ENCODE measurements at places on chromosomes 1 and 21.

GRCh38 chr1:235649368-235650163 lies at the start of gene GNG4:
Gene GNG4, minus strand, starts transcription at chr1:235649784. Its CDS starts 65,946 bp downstream, at chr1:235583838.
- DNase-seq = no peak

DNA sequence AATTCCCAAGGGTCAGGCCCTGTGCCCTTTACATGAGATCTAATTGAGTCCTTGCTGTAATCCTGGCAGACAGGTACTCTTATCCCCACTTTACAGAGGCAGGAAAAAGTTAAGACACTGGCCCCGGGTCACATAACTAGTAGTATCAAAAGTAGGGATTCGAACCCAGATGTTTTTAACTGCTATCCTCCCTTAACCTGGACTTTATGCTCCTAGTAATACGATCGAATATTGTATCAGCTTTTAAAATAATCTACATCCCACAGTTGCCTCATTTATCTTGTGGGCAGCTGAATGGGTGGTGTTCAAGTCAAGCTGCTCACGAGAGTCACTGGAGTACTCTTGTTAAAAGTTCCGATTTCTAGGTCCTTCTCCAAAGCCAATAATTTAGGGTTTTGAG lies 25.5 kb upstream of the TMEM51 start:
- no peak for DNase-seq

DNA sequence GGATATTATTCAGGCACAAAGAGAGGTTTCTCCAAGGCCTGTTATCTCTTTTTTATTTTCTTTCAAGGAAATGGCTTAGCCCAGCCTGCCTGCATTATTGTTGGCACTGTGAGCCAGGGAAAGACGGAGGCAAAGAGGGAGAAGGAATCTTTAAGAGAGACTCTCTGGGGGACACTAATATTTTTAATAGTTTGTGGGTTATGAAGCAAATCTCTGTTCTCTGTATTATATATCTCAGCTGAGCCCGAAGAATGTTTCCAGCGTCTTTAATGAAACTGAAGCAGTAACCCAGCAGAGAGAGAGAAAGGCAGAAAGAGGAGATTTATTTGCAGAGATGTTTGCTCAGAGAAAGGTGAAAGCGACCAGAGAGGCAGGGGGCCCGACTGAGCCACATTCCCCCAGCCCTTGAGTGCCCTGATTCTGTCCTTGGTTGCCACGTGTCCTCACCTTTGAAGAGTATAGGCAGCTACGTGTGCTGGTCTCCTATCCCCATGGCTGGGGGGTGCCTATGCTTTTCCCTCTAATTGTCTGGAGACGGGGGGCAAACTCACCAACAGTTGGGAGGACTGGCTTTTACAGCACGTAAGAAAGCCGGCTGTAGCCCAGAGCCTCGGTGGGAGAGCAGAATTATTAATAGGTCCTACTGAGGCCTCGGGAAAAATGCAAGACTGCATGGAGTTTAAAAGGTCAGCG lies 166.4 kb downstream of the TRABD2B start:
- no peak for DNase-seq

GRCh38 chr1:112575154-112575804 lies 43.7 kb downstream of the ST7L start:
- DNase-seq = no peak

DNA sequence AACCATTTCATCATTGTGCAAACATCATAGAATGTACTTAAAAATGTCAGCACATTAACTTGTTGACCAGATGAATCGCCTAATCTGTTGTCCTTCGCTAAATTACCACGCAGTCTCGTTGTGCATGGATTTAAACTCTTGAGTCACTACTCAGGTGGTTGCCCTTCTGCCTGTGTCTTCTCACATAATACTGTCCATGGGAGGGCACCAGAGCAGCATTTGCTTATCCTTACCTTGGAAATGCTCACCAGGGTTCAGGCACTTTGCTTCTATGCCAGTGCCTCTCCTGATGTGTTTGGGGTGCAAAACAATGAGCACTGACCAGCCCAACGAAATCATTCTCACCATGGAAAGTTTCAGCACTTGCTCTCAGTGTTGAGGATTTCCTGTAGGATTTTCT lies 559.9 kb downstream of the RWDD3 start:
- DNase-seq = no peak

- no peak for DNase-seq
Observed at GRCh38 chr1:19009882-19010321, 53.4 kb upstream of the IFFO2 start.

GRCh38 chr1:29123887-29124365 lies at the start of gene TMEM200B:
Gene TMEM200B, minus strand, starts transcription at chr1:29123903. Its CDS starts 2,075 bp downstream, at chr1:29121828.
- no peak for DNase-seq

DNA sequence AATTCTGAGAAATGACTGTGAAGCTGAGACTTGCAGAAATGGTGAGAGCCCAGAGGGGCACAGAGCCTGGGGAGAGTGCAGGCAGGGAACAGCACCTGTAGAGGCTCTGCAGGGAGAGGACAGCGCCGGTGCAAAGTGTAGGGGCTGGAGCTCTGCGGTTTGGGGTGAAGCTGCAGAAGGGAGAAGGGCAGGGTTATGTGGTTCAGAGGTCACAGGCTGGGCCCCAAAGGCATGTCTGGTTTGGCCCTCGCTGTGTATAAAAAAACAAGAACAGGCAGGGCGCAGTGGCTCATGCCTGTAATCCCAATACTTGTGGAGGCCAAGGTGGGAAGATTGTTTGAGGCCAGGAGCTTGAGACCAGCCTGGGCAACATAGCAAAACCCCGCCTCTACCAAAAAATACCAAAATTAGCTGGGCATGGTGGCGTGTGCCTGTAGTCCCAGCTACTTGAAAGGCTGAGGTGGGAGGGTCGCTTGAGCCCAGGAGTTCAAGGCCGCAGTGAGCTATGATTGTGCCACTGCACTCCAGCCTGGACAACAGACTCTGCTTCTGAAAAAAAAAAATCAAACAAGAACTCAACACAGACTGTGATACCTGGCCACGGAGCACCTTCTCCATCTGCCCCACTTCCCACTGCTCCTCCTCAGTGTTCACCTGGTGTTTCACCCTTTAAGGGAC lies 29.1 kb downstream of the SERINC2 start:
- no peak for DNase-seq

DNA sequence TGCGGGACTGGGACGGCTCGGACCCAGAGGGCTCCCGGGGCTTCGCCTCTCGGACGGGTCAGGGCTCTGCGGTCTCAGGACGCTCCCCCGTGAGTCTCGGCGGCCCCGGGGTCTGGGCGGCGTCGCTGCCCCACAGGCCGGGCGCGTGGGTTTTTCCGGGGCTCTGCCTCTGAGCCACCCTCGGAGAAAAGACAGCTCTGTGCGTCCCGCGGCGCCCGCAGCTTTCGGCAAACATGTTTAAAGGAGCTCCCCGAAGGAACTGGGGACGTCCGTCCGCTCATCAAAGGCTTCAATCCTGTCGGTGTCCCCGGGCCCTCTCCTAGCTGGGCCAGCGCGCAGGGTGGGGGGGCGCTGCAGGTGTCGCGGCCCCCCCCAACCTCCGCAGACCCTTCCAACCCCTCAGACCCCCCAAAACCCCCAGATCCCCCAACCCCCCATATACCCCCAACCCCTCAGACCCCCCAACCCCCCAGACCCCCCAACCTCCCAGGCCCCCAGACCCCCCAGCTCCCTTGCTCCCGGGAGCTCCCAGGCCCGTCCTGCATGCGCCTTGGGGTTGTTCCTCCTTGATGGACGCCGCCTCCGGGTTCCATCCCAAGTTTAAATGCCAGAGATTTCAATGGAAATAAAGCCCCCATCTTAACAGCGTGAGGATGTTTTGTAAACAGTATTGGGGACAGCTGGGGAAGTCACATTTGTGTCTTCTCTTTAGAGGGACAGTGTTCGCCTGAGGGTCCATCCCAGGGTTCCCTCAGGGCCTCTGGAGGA lies 996 bp upstream of the C1orf159 start:
- no peak for DNase-seq

GRCh38 chr1:151945725-151946722 lies 36.7 kb upstream of the THEM4 start:
- DNase-seq = no peak

DNA sequence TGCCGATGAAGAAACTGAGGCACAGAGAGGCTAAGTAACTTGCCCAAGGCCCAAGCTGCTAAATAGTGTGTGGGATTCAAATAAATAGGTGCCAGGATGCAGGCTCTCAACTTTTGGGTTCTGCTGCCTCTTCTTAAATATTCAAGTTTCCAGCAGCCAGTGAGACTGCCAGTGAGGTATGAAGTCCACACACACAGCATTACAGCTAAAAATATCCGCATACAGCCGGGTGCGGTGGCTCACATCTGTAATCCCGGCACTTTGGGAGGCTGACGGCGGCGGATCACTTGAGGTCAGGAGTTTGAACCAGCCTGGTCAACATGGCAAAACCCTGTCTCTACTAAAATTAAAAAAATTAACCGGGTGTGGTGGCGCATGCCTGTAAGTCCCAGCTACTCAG lies 78.4 kb upstream of the DIRAS3 start:
- no peak for DNase-seq

DNA sequence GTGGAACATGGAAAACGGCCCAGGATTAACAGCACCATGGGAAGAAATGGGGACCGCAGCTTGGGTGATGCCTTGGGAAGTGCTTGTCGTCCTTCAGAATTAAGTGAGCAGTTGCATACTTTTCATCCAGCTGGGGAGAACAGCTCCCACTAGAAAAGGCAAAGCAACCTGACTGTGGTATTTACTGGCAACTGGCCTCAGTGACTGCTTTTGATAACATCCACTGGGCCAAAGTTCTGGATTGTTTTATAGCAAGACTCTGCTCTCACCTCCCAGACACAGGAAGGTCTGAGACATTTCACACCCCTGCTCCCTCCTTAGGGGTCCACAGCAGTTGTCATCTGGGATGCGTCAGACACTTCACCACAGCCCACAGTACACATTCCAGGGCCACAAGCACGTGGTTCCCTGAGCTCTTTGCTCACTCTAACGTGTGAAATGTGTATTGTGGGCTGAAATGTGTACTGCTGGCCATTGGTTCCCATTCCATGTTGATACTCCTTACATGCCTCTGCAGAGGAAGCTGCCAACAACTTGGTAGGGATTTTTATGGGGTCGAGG lies 6.6 kb downstream of the PAPPA2 start:
- no peak for DNase-seq

GRCh38 chr1:60952612-60953111 lies 129.7 kb upstream of the NFIA start:
- no peak for DNase-seq

GRCh38 chr1:37031429-37031828 lies 2.9 kb downstream of the GRIK3 start:
- no peak for DNase-seq

- DNase-seq = no peak
Observed at GRCh38 chr1:60988891-60989290, 93.5 kb upstream of the NFIA start.

DNA sequence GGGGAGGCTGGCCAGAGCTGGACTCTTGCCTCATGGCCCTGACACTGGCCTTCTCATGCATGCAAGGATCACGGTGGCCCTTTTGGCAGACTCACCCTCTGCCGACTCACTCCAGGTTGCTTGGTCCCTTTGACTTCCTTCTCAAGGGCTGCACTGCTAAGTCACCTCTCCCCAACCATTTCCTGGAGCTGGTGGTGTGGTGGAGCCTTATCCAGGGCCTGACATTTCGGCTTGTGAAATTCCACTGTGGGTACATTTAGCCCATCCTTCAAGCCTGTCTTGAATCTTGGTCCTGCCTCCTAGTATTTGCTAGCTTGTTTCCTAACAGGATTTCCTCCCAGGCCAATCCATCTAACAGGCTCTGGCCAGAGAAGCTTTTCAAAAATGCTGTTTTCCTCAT lies 52.6 kb upstream of the JUN start:
- DNase-seq = no peak

DNA sequence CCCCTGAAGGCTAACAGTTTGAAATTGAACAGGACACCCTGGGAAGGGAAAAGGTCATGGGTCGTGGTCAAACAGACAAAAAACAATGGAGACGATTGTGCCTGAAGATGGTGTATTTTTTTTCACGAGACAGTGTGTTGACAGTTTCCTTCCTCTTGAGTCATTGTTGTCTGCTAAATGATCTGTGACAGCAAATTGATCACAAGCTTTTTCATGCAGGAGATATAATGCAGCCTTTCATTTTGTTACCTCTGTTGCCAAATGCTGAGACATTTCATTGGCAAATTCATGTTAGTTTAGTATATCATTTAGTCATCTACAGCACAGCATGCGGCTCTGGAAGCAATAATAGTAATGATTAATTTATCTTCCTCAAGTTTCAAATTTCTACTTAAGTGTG lies 27.7 kb downstream of the UBE2U start:
- no peak for DNase-seq

DNA sequence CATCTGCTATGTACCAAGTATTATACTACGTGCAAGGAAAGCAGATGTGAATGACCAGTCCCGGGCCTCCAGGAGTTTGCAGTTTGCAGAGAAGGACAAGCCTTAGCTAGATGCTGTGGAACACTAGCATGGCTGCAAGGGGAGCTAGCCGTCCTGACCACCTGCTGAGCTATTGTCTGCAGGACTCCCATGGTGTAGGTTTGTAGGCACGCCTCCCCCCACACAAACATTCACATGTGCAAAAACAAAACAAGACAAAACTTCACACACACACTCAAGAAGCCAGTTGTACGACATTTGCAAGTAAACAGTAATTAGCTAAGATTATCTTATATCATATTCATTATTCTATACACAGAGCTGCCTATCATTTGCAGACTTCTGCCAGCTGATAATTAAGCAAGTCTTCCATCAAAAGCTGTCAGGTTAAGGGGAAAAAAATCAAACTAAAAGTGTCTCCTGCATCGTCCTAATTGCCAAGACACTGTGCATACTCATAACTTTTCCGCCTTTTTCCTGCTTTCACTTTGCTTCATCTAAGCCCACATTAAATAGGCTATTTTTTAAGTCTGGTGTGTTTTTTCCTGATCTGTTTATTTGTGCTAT lies 10.7 kb upstream of the HNRNPU start:
- DNase-seq = no peak

All from cerebellar nuclear complex (tissue), 1 donor.